ENCODE measurements at places on chromosomes 12 and 14.

DNA sequence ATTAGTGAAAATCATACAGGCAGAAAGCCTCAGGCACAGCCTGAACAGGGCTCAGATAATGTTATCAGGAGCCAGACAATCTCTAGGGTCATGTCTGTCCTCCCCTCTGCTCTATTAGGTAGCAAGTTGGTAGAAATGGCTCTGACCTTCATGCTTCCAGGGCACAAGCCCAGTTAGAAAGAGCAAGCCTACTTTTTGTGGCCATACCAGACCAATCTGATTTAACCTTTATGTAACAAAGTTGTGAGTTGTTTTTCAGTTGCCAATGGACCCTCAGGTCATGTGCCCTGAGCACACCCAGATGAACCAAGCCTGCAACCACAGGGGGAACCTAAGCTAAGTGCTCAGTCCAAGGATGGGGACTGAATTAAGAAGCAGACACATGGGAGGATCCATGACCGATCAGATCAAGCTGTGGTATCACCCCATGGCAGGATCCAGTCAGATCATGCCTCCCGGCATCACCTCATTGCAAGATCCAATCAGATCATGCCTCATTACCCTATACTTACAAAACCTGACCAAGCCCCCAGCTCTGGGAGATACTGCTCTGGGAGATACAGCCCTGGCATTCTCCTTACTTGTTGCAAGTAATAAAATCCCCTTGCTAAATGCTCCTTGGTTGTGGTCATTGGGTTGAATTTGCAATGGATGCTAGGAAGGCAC lies 18.8 kb upstream of the HIGD1C start:
- no peak for DNase-seq

- DNase-seq, result peak; percentile 50
Measured at GRCh38 chr14:106436310-106436905, 910.0 kb downstream of the TMEM121 start.

DNA sequence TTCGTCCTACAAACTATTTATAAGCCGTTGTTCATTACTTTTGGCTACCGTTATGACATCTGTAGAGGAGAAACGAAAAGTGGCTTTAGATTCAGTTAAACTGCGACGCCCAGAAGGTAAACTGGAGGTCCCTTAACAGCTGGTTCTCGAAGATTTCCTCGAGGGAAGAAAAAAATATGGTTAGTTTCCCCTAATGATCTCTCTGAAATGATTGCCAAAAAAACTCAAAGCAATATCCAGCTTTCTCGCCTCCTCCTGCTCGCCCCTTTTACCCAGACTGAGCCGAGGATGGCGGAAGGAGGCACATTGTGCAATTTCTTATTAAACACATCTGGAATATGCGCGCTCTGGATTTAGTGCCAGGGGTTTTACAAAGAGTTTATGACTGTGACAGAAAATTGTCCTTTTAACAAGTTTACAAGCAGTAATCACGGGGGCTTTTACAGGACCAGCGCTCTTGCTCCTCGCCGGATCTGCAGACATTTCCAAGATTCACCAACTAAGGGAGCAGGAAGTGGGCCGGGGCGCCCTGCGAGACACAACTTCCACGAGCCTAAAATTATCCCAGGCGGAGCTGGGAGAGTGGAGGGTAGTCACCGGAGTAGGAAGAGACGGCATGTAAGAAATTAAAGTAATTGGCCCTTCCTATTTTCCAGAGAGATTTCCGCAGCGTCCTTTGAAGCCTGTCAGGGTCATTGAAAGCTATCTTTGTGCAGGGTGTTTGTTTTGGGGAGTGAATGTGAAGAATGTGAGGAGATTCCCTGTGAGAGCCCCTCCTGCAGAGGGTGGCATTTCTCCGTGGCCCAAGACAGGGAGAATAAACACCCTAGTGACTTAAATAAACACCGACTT lies 5.6 kb downstream of the SIX1 start:
- DNase-seq, result no peak

- DNase-seq, result no peak
Measured at GRCh38 chr14:29233188-29233587, 466.6 kb downstream of the FOXG1 start.
